ENCODE measurements at places on chromosomes 1 and 21.

DNA sequence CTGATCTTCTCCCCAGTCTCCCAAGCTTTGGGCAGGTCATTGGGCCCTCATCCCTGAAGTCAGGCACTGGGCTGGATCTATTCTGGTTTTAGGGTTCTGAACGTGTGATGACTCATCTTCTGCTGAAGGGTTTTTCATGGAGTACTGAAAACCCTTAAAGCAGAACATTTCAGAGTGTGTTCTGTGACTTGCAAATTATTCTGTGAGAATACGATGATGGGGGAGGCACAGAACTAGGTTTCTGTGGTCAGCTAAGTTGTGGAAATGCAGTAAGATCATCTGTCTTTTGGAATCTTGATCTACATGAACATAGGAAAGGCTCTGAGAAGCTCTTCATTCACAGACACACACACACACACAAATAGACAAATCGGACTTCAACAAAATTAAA is 46.2 kb downstream of the NAV1 start:
- no peak for DNase-seq

GRCh38 chr1:35633547-35633946 is 7.8 kb downstream of the PSMB2 start:
- DNase-seq = no peak

- DNase-seq = peak; percentile 22
These were observed 6.2 kb downstream of the SLC26A9 start for GRCh38 chr1:205936846-205937586.

DNA sequence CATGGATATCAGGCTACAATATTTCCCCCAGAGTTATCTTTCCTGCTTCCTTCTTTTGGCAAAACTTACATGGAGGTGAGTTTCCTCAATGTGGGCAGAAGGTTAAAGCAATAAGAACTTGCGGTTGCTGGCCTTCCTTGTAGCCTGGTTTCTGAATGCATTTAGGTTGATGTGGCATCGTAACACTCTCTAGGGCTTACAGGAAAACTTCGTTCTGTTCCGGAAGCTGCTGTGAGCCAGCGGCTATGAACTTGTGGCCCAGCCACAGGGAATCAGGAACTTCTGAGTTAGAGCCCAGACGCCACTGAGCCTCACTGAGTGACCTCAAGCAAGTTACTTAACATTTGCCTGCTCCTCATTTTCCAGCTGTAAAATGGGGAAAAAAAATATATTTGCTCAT is 623.4 kb upstream of the ADAMTS5 start:
- DNase-seq = no peak

GRCh38 chr1:111769517-111770146 is 13.9 kb downstream of the DDX20 start:
- DNase-seq = peak; percentile 36

DNA sequence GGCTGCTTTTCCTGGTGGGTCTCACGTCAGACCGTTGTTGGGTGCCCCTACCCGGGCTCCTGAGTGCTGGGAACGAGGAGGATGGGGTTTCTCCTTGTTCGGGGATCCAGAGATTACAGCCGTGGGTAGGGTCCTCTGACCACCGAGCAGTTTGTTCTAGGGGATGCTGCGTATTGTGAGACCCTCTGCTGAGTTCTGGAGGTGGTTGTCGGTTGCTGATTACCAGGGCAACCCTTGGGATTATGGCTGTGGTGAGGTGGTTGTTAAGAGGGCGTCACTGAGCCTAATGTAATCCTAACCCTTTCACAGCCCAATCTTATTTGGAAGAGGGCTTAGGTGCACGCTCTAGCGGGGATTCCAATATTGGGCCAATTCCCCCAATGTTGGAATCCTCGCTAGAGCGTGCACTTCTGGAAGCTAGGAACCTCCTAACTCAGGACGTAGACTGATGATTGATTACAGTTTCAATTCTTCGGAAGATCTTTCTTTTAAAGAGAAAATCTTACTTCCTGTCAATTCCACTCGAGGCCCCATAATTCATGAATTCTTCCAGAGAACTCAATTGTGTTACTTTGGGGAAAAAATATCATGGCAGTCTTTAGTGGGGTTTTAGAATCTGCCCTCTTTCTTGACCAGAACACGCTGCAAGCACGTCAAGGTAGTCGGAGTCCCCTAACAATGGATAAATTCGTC is 483 bp downstream of the TCEANC2 start:
- no peak for DNase-seq

DNA sequence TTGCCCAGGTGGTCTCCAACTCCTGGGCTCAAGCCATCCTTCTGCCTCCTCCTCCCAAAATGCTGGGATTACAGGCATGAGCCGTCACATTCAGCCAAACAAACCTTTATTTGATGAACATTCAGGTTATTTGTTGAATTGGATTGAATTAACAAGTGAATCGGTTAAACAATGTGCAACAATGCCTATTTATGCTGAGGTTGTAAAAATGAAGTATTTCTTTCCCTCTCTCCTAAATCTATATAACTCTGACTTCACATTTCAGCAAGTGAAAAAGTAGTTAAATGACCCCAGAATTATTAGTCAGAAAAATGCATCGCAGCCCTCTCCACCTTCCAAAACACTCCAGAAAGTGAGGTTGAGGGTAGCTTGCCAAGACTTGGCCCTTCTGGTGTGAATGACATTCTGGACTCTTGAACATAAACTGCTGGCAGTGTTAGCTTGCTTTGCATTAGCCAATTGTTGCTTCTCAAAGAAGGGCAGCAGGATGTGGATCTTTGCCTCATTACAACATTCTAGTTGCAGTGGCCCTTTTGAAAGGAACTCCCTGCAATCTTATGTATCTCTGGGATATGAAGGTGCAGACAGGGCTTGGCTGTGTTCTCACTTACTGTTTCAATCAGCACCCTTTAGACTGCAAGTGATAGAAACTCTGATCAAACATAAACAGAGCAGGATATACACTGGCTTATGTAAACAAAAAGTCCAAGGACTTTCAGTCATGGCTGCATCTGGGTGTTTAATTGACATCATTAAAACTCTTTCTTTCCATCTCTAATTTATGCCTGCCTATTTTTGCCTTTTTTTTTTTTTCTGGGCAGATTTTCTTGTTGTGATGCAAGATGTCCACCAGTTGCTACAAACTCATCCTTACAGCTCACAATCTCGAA is 22.4 kb downstream of the EDN2 start:
- no peak for DNase-seq

GRCh38 chr1:151165738-151166504 is at the start of the genes LYSMD1 and SCNM1:
Gene LYSMD1 (minus strand): TSS chr1:151165902. CDS start chr1:151165258, 644 bp downstream.
Gene SCNM1 (plus strand): TSS chr1:151166144. CDS start chr1:151166153, 9 bp downstream.
- DNase-seq = peak; percentile 98

GRCh38 chr1:183850852-183851251 is 45.9 kb downstream of the RGL1 start:
- DNase-seq = no peak

- DNase-seq = no peak
These were observed 44.6 kb downstream of the WASF2 start for GRCh38 chr1:27445177-27445936.

GRCh38 chr1:37660664-37661063 is 26.0 kb upstream of the RSPO1 start:
- DNase-seq = no peak

- no peak for DNase-seq
These were observed 34.1 kb upstream of the USH2A start for GRCh38 chr1:216457356-216457755.

DNA sequence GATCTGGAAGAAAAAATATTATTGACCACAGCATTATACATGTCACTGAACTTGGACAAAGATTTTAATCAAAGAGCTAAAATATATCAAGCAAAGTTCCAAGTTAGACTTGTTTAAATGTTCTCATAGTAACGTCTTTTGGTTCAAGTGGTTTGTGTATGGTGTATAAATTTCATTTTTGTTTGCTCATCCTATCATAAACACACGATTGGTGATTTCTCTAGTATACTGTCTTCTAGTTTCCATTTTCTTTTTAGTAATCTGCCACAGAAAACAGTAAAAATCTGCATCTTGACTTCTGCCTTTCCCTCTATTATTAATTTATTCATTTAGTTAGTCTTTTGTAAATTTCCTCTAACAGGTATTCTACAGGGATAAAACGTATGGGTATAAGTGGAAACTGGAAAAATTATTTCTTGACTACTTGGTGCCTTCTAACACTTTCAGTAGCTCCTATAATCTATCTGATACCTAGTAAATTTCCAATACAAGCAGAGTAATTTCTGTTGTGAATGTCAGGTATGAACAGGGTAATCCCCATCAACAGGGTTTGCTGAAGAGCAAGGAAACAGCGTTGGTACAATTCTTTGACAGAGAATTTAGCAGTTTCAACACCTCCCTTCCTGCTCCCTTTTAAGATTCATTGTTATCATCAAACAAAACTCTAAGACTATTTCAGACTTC is 268.0 kb downstream of the PTPRC start:
- no peak for DNase-seq

GRCh38 chr1:181036107-181036836 is 2.5 kb downstream of the MR1 start:
- no peak for DNase-seq

DNA sequence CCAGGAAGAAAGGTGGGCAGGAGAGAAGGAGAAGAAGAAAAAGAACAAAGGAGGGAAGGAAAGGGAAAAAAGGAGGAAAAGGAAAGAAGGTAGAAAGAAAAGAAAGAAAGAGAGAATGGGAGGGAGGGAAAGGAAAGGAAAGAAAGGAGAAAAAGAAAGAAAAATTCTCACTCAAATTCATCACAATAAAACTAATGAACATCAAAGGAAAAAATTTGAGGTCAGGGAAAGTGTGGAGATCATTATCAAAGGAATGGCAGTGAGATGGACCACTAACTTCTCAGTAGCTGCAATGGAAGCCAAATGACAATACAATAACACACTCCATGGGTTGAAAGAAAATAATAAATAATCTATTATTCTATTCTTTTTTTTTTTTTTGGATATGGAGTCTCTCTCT is 48.0 kb upstream of the JAK1 start:
- DNase-seq = no peak

DNA sequence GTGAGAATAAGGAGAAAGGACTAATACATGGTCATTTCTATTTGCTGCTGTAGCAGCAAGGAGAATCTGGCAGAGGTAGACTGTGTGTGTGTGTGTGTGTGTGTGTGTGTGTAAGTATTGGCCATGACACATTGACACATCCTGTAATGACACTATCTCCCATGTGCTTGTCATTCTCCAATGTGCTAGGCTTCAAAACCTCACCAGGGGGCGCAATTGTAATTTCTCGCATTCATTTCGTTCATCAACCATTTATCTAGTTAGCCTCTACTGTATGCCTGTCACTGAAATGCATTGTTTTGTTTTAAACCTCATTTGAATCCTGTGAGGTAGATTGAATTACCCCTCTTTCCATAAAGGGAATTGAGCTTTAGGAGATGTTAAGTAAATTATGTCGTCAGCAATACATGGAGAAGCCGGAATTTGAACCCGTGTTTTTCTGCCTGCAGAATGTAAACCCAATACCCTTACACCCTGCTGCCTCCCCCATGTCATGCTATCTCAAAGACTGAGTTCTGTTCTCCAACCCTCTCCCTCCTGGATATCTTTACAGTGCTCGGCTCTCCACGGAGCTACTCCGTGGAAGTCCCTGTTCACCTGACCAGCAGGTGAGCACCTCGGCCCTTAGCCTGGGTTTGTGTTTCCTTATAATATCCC is 100.8 kb downstream of the UCK2 start:
- peak; percentile 47 for DNase-seq

DNA sequence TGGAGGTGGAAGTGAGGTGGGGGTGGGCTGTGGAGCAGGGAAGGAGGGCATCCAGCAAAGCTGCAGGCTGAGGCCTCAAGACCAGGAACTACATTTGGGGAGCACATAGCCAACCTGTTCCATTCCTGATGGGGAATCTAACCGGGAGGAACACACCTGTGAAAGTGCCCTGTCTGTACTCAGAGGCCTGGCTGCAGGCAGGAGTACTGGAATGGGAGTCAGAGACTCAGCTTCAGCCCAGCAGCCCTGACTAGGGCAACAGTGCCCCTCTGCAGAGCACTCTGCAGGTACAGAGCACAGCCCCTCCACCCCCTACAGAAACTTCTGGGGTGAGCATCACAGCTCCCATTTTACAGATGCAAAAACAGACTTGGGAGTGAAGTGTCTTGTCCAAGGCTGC is 126.4 kb downstream of the DMRTB1 start:
- DNase-seq = no peak

DNA sequence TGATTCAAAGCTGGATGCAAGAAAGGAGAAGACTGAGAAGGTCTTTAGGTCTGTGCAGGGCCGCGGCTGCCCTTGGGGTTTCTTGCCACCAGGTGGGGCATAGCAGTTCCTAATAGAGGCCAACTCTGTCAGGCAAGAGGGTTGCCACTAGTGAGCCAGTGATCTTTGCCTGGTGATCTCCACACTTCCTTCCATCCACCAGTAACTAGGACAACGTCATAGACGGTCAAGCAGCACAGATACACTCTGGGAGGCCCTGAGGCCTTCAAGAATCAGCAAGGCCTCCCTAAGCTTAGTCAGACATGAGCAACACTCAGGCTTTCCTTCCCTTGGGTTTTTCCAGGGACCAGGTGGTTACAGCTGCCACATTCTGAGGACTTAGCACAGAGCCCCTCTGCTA is 32.9 kb upstream of the ATP2B4 start:
- DNase-seq = no peak

GRCh38 chr1:186829686-186830587 is 1.2 kb downstream of the PLA2G4A start:
- no peak for DNase-seq

- DNase-seq = no peak
These were observed 430.9 kb downstream of the LTN1 start for GRCh38 chr21:28561772-28562171.

DNA sequence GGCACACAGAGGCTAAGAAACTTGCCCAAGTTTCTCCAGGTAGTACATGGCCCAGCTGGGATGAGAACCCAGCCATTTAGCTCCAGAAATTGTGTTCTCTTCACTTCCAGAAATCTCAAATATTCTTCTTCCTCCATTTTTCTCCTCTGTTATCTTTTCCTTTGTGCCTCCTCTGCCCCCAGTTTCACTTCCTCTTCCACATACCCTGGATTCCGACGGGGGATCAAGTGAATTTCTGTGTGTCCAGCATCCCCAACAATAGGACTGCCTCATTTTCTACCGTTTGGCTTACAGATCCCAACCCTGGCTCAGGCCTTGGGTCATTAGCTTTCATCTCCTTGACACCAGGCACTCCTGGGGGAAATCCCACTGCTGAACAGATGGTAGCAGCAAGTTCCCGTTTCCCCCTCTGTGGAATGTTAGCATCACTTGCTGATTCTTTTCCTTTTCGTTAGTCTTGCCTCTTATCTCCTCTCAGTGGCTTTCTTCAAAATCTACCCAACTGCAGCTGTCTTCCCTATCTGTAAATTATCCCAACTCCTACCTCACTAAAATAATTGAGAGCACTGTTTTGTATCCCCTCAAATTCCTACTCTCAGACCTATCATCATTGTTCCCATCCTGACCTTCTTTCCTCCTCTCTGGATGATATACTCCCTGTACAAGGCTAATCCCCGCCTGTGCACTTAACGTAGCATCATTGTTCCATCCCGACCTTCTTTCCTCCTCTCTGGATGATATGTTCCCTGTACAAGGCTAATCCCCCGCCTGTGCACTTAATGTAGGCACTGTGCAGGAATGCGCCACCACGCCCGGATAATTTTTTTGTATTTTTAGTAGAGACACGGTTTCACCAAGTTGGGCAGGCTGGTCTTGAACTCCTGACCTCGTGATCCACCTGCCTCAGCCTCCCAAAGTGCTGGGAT is 36.5 kb downstream of the SCCPDH start:
- no peak for DNase-seq

All from Caco-2 (cell line).